ENCODE measurements at places on chromosomes 13 and 19.

GRCh38 chr13:22648320-22648801 lies 532.4 kb upstream of the SGCG start:
- no peak for DNase-seq

- no peak for DNase-seq
These were observed 202.2 kb upstream of the STARD13 start for GRCh38 chr13:33487575-33488243.

GRCh38 chr13:28358708-28359107 lies 136.2 kb downstream of the FLT1 start:
- no peak for DNase-seq

GRCh38 chr13:113150550-113151365 lies 7.7 kb upstream of the PROZ start:
- DNase-seq, result no peak

DNA sequence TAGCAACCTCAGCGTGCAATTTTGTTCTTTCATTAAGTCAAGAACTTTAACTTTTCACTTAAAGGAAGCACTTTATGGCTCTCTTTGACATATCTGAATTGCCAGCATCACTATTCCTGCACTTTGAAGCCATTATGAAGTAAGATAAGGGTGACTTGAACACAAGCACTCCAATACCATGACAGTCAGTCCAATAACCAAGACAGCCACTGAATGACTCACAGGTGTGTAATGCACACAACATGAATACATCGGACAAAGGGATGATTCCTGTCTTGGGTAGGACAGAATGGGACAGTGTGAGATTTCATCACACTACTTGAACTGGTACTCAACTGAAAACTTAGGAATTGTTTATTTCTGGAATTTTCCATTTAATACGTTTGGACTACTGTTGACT lies 233.7 kb upstream of the IPO5 start:
- DNase-seq, result no peak

DNA sequence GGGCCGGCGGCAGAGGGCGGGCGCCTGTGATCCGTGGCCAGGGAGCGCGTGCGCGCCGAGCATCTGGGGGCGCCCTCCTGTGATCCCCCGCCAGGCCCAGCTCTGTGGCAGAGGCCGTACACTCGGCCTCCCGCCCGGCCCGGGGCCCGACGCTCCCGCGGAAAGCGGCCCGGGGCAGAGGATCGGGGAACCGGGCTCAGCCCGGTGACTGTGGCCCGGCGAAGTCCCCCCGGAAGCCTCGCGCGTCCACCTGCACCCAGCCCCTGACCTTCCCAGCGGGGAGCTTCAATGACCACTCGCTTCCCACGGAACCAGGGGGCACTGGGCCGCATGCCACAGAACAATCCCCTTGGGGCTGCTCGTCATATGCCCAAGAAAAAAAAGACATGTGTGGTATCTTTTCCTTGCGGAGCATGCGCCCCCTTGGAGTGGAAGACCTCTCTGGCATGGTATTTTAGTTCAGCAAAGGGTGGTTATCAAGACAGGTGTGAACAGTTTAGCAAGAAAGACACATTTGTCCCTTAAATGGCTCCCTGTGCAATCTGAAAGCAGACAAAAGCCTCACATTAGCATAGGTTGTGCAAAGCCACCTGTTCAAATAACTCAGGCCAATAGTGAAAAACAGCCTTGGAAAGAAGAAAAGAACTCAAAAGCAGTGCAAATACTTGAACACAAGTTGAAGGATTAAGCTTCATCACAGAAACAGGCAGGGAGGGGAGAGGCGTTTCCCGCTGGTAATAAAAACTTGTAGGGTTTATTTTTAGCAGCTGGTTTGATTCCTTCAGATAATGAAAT lies 290.9 kb upstream of the SOX21 start:
- no peak for DNase-seq
